Ammon's horn (tissue), 1 donor: ENCODE measurements at places on chromosomes 11 and 22.

- DNase-seq = peak; percentile 61
Observed at GRCh38 chr11:69888483-69889181, 69.4 kb upstream of the FGF3 start.

GRCh38 chr11:4138497-4138896 is 43.9 kb downstream of the RRM1 start:
- DNase-seq = no peak

DNA sequence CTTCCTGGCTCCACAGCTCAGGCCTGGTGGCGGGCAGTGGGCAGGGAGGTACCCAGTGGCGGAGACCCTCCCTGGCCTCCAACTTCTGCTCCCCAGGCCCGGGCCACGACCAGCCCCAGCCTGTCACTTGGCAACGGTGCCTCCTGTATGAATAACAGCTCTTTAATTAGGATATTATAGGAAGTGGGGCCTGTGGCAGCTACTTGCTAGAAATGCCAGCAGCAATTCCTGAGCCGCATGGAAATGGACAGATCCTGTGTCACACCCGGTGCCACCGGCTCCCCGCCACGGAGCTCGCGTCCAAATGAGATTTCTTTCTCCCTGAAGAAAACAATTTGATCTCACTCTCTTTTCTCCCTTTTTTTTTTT is 104.5 kb downstream of the CHST1 start:
- DNase-seq = no peak

GRCh38 chr11:37612146-37612545 is 1014.1 kb upstream of the RAG2 start:
- DNase-seq = no peak

DNA sequence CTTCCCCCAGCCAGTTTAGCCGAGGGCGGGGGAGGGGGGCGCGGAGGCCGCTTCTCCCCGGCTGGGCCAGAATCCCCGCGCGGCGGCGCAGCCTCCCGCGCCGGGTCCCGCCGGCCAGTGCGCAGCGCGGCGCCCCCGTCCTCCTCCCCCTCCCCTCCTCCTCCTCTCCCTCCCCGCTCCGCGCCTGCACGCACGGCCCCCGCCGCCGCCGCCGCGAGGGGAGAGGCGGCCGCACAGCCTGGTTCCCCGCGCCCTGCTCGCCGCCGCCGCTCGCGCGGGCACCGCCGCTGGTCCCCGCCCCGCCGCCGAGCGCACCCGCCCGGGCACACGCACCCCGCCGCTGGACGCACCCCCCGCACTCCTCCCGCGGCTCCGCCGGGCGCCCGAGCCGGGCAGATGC is at the start of gene FLRT1:
FLRT1 (plus strand) TSS at position 356 of the 400 bp plus-strand sequence. CDS start 80,337 bp downstream, outside the sequence.
- DNase-seq = peak; percentile 60

DNA sequence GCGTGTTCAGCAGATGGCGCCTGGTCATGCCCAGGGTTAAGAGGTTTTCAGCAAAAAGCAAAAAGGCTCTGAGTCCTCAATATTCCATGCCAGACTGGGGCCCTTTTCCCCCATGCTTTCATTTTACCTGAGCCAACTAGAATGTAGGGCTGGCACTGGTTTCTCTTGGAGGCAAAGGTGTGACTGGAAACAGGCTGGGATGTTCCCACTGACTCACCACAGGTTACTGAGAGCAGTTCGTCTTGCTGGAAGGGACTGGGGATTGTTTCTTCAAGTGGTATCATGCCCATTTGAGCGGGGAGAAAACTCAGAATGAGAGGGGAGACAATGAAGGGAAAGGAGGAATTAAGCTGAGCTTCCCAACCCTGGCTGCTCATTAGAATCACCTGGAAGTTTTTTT is 243.9 kb downstream of the TENM4 start:
- DNase-seq = no peak

- DNase-seq = no peak
Observed at GRCh38 chr11:38305682-38306081, 1707.6 kb upstream of the RAG2 start.

DNA sequence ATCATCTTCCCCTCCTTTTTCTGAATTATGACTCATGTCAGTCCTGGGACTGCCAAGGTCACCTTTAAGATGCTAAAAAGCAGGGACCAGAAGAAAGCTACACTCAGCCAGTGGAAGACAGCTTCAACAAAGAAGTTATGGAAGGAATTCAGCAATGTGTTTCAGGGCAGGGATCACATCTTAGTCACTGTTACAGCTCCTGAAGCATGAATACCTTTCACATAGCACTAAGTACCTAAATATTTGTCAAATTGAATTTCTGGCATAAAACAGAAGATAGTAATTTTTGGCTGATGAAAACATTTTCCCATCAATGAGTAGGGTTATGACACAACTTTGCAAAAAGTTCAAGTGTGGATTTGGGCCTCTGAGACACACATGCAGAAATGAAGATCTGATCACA is 5.2 kb downstream of the DDB1 start:
- no peak for DNase-seq

DNA sequence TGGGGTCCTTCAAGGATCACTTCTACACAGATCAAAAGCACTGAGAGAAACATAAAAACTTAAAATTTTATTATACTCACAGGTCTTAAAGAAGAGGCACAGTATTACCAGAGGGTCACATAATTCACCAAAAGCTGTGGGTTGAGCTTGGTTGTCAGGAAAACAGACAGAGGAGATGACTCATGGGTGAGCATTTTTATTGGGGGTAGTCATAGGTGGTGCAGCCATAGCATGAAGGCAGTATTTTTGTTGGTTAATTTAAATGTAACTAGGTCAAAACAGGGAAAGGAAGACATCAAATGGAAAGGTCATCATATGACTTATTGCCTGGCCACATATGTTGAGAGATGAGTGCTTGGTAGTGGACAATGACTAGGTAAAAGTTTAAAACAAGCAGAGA is 24.2 kb downstream of the OR5B17 start:
- DNase-seq = no peak

GRCh38 chr22:19497245-19497644 is 17.5 kb downstream of the CDC45 start:
- no peak for DNase-seq

- DNase-seq = no peak
Observed at GRCh38 chr11:14373941-14374646, 15.1 kb upstream of the RRAS2 start.
